ENCODE measurements at places on chromosomes 7 and 10.
A peak's percentile ranks its signal among the peaks of the same experiment; 100 is the strongest.

DNA sequence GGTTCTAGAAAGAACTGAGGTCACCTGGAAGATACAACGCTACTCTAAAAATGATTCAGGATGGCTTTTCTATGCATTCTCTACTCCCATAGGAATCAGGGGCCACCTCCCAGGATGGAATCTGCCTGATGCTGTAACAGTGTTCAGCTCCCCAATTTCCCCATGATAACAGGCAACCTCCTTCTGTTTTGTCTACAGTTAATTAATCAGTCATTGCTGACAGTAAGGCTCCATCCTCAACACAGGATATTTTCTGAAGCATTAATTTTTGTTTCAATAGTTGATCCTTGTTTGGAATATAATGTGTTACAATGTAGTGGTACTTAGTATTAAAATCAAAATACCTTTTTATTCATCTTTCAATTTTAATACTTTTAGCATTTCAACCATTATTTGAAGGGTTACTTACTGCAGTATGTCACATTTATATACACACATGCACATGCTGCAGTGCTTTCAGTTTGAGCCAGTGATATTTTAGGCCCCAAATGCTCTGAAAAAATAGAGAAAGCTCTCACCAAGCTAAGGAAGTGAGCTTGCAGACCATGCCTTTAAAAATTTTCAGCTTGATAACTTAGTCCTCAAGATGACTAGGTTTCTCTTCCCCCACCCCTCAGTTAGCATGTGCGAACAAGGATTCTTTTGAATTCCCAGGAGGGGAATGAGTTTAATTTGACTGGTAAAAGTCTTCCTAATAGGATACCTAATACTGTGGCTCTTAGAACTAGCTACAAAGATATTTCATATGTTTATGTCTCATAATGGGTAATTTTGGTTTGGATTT, 592 bp upstream of the PIK3CG start:
- no peak for DNase-seq

GRCh38 chr7:128915841-128916642, 5.5 kb upstream of the KCP start:
- no peak for DNase-seq

- no peak for DNase-seq
Observed at GRCh38 chr7:94643771-94644545, 12.0 kb downstream of the SGCE start.

- no peak for DNase-seq
Observed at GRCh38 chr7:136104269-136104603, 127.1 kb upstream of the MTPN start.

- DNase-seq: no peak
Observed at GRCh38 chr7:17153536-17153935, 144.9 kb upstream of the AHR start.

- no peak for DNase-seq
Observed at GRCh38 chr10:37976880-37977203, 395 bp upstream of the ZNF25 start.

- no peak for DNase-seq
Observed at GRCh38 chr10:132693676-132694075, 92.3 kb downstream of the NKX6-2 start.

GRCh38 chr7:156929789-156930539, 19.5 kb upstream of the NOM1 start:
- DNase-seq: no peak

GRCh38 chr10:47033081-47033480, 121.9 kb downstream of the PTPN20 start:
- DNase-seq: no peak

- no peak for DNase-seq
Observed at GRCh38 chr7:66905689-66906088, 15.3 kb upstream of the TMEM248 start.

- DNase-seq: no peak
Observed at GRCh38 chr10:8725343-8725742, 670.9 kb downstream of the GATA3 start.

DNA sequence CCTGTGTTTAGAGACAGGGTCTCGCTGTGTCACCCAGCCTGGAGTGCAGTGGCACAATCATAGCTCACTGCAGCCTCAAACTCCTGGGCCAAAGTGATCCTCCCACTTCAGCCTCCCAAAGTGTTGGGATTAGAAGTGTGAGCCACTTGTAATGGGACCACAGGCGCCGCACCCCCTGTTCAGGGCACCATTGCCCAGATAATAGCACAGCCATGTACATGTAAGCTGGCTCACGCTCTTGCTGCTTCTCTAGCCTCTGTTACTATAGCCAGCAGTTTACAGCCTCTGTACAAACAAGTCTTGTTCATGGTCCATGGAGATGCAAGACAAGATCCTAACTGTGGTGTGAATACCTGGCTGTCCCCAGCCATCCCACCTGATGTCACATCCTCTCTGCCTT, 4.2 kb upstream of the MLXIPL start:
- no peak for DNase-seq

GRCh38 chr10:103654925-103655324, 161.4 kb downstream of the NEURL1 start:
- DNase-seq: no peak

- peak; percentile 47 for DNase-seq
Observed at GRCh38 chr10:60896033-60896432, 48.0 kb downstream of the RHOBTB1 start.

- no peak for DNase-seq
Observed at GRCh38 chr10:3595736-3596135, 189.3 kb downstream of the KLF6 start.

GRCh38 chr10:48305905-48306264, 592 bp upstream of the MAPK8 start:
- DNase-seq: no peak

GRCh38 chr7:142010952-142011548, 15.4 kb downstream of the MGAM start:
- no peak for DNase-seq

GRCh38 chr7:520503-521161, 986 bp upstream of the PDGFA start:
- peak; percentile 22 for DNase-seq

- peak; percentile 36 for DNase-seq
Observed at GRCh38 chr7:157612664-157613561, 276.1 kb downstream of the DNAJB6 start.

- peak; percentile 64 for DNase-seq
Observed at GRCh38 chr7:89914711-89915110, 239.6 kb upstream of the STEAP1 start.

DNA sequence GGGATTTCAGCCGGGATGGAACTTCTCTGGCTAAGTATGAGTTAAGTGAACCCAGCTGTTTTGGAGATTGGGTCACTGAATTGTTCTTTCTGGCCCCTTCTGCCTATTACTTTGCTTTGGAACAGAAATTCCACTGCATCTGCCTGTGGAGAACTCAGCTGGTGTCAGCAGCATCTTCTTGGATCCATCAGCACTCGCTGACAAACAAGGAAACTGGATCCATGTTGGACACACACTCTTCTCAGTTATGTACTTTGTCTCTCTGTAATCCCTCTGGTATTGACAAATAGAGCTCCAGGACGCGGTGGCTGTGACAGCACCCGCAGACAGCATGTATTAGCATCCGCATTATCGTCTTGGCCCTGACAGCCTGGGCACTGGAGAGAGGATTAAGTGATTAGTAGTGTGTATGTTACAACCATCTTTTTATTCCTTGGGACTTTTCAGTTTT, 73.0 kb upstream of the BMPER start:
- DNase-seq: peak; percentile 87

GRCh38 chr10:117370205-117370604, 5.0 kb downstream of the PDZD8 start:
- DNase-seq: no peak

GRCh38 chr10:82190432-82191260, 315.7 kb downstream of the NRG3 start:
- peak; percentile 4 for DNase-seq

DNA sequence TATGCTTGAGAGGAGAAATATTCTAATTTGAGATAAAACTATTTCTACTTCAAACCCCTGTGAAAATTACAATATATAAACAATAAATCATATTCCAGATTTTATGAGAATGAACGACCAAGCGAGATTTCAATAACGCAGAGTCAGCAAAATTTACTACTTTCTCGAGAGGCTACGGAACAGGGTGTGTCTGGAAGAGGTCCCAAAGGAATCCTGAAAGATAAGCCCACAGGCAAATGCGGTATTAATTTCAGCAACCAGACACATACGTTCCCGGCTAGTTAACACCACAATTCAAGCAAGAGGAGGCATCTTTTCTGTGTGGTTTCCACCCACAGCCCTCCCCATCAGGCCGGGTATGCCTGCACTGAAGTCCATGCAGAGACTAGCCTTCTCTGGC, 26.4 kb downstream of the BEND7 start:
- no peak for DNase-seq

- DNase-seq: no peak
Observed at GRCh38 chr10:47040681-47041080, 129.5 kb downstream of the PTPN20 start.

DNA sequence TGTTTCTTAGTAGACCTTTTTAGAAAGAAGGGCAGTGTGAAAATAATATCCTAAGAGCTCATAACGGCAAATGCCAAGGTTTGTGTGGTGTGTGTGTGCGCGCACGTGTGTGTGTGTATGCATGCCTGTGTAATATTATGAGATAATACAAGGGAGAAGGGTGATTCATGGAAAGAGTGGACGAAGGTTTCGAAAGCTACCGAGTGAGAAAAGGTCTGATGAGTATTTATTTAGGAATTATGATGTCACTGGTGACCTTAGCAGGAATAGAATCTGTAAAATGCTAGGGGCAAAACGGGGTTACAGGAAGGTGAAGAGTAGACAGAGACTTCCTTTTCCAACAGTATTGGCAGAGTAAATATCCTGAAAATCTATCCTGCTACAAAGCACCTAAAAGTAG, 107.3 kb downstream of the AHR start:
- no peak for DNase-seq

- no peak for DNase-seq
Observed at GRCh38 chr7:101470668-101471487, 108.2 kb downstream of the COL26A1 start.

DNA sequence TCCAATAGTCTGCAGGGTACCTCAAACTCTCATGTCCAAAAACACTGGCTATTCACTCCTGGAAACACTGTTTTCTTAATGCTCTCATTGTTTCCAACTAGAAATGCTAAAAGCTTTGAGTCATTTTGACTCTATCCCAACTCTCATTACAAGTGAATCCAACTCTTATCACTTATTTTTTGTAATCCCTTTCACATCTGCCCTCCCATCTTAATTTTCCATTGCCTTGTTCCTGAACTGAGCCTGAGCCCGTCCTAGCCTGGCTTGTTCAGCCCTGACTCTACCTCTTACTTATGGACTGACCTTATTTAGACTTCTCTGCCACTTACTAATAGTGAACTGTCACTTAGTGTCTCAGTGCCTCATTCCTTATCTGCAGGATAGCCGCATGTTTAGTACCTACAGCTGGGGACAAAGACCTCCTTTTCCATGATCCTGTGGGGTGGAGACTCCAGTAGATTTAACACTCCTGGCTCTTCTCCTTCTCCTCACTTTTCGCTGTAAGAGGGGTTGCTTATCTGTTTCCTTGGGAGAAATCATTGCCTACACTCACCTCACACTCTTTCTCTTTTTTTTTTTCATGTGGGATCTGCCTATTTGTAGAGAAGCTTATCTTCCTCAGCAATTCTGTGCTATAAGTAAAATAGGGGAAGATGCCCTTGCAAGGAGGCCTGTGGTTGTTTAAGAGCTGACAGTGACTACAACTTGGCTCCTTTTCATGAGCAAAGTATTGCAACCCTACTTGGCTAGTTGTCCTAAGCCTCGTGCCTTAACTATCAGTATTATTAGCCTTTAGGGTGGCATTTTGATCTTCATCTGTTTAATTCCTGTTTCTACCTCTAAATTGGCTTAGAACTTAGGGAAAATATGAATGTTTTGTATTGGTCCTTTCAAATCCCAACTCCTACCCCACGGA, 56.4 kb downstream of the SLC16A12 start:
- DNase-seq: no peak

DNA sequence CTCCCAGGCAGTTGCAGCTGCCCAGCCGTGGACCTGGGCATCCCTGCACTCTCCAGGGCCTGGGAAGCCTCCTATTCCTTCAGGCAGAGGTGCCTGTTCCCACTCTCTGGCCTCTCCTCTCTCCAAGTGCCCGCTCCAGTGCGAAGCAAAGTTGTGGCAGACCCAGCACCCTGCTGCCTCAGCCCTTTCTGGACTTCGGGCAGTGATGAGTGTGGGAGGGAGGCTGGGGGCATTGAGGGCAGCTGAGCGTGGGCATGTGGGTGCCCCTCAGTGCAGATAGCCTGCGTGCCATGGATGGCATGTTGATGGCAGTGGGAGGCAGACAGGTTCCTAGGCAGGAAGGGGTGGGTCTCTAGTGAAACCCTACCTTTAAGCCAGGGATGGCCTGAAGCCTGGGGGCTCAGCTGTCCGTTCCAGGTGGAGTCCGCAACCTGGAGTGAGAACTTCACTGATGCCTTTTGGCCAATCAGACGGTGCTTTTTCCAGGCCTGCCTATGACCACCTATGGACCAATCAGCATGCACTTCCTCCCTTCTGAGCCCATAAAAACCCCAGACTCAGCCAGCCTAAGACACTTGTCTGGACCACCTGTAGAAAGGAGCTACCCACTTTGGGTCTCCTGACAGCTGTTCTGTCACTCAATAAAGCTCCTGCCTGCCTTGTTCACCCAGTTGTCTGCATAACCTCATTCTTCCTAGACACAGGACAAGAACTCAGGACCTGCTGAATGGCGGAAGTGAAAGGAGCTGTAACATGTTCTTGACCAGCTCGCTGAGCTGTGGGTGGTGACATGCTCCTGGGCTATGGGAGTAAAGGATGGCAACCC, 26.1 kb downstream of the SVIL start:
- DNase-seq: no peak

GRCh38 chr10:28564905-28565304, 32.0 kb downstream of the WAC start:
- DNase-seq: peak; percentile 25

- no peak for DNase-seq
Observed at GRCh38 chr7:727104-727805, at the start of gene PRKAR1B. Gene PRKAR1B, minus strand, starts transcription at chr7:727281. Its CDS starts 15,776 bp downstream, at chr7:711505.

GRCh38 chr10:75265856-75266255, 30.1 kb upstream of the COMTD1 start:
- no peak for DNase-seq

DNA sequence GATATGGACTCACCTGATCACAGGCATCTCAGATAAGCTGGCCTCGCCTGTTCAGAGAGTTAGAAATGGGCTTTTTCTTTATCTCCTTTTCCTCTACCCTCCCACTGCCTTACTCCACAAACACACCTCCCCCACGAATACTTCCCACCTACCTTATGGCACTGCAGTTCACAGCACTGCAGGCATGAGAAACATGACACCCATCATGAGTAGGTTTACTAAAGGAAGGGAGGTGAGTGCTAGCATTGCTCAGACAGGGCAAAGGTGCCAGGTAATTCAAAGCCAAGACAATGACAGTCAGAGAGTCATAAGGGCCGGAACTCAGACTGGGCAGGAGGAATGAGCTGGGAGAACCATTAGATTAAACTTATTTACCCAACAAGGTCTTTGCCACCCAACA, 220.6 kb downstream of the FAM107B start:
- no peak for DNase-seq

DNA sequence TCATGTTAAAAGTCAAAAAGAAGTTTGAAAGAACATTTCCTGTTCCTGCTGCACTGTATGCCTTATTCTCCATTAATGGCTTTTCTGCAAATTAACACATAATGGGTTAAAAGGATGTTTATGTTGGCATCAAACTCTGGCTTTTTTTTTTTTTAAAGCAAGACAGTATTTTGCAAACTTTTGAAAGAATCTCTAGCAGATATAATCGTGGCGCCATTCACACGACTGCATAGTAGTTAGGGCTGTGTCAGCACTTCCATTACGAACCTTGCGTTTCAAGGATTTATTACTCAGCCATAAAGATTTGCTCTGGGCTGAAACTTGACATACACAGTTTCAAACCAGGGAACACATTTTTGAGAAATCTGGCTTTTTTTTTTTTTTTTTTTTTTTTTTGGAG, 207.8 kb downstream of the DYNC1I1 start:
- no peak for DNase-seq

- DNase-seq: peak; percentile 69
Observed at GRCh38 chr10:122648599-122649428, 50.8 kb downstream of the C10orf120 start.

Data from tongue (tissue), 3 donors.